Kidney (tissue), 22 donors: ENCODE measurements at places on chromosomes 3 and 15.

- H3K27ac ChIP-seq: no peak overlapping the region
- peaks cover 8% of the 10 kb centered on the region for H3K4me1 ChIP-seq
- no peak overlapping the region for H3K4me3 ChIP-seq
- DNase-seq: no peak
These were observed 139.5 kb downstream of the TJP1 start for GRCh38 chr15:29682781-29683180.

DNA sequence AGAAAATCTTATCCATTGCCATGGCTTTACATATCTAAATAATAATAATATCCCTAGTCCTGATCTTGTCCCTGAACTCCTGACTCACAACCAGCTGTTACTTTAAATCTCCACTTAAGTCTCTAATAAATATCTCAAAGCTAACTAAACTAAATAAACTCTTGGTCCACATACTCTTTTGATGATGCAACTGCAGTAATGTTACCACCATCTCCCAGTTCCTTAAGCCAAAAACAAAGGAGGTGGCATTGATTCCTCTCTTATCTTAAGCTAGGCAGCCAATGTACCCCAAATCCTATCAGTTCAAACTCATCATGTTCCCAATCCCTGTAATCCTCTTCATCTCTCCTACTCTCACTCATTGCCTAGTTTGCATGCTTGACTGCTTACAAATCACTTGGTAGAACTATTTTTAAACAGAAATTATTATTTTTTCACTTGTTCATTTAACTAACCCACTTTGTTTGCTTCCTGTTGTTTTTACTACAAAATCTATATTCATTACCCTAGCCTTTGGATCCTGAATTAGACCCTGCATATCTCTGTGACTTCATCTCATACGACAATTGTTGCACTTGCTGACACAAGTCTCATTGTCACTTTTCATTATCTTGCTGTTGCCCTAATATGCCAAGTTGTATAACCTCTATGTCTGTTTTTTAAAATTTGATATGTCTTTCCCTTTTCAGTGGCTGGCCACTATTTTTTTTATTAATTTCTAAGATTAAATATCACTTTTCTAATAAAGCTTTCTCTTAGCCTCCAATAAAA is 462.2 kb downstream of the ZPLD1 start:
- H3K4me3 ChIP-seq: no peak overlapping the region
- no peaks in the 10 kb centered on the region for H3K27me3 ChIP-seq
- H3K36me3 ChIP-seq: no peaks in the 10 kb centered on the region
- H3K27ac ChIP-seq: no peak overlapping the region
- DNase-seq: no peak
- no peaks in the 10 kb centered on the region for H3K4me1 ChIP-seq

- no peak overlapping the region for H3K4me3 ChIP-seq
- no peaks in the 10 kb centered on the region for H3K36me3 ChIP-seq
- no peak for DNase-seq
- no peaks in the 10 kb centered on the region for H3K4me1 ChIP-seq
These were observed 25.0 kb upstream of the ACAP2 start for GRCh38 chr3:195467641-195468390.

DNA sequence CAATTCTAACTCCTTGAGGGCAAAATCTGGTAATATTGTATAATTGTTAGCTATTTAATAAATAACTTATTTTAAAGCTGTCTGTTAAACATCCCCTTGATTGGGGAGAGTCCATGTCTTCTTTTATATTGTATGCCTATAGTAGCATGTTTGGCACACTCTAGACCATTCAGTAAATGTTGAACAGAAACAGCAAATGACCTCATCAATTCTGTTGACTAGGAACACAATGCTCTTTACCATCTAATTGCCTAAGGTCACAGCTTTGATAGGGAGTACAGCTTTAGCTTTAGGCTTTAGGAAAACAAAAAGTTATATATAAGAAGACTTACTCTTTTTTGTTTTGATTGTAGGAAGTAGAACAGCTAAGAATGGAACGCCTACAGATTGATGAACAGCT is 27.0 kb downstream of the DNAJC19 start:
- DNase-seq: no peak
- peaks cover 4% of the 10 kb centered on the region for H3K36me3 ChIP-seq
- no peak overlapping the region for H3K27ac ChIP-seq
- no peak overlapping the region for H3K4me3 ChIP-seq
- H3K27me3 ChIP-seq: no peaks in the 10 kb centered on the region

DNA sequence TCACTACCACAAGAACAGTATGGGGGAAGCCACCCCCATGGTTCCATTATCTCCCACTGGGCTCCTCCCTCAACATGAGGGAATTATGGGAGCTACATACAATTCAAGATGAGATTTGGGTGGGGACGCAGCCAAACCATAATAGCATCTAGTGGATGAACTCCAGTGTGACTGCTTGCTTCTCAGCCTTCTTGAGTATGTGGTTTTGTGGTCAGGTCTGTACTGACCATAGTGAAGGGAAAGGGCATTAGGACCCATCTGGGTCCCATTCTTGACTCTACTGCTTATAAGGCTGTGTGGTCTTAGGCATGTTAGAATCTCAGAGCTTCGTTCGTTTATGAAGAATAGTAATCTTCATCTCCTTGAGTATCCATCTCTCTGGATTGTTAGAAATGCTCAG is 81.4 kb downstream of the CGNL1 start:
- H3K4me1 ChIP-seq: no peaks in the 10 kb centered on the region
- peaks cover 61% of the 10 kb centered on the region for H3K36me3 ChIP-seq
- H3K27me3 ChIP-seq: no peaks in the 10 kb centered on the region
- H3K27ac ChIP-seq: no peak overlapping the region

DNA sequence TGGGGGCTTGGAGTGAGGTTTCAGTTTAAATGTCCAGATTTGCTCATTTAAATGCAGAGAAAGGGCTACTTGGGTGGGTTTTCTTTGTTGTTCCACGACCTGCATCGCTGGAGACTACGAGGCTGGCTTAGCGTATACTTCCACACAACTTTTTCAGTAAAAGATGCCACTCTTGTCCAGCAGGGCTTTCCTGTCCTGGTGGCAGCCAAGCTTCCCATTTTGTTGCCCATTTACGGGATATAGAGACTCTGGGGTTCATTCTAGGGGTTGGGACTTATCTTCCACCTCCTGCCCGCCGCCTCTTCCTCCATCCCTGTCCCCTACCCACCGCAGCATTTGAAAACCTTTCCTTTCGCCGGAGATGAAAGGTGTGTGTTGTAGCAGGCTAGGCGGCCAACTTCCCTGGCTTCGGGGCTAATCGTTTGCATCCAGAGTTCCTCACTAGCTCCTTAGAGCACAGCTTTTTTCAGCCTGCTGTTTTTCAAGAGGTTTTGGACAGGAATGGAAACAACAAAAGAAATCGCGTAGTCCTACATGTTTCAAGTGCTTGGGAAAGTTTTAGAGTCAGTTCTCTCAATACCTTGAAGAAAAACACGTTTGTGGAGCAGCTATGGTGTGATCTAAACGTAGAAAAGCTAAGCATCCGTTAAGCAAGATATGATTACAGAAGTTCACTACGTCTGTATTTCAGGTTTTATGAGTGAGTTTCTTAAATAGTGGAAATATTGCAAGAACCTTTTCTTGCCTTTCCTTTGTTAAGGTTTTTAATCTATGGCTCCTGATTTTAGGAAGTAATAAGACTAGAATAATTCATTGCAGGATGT is 843 bp downstream of the CHRNA5 start:
- H3K4me1 ChIP-seq: peaks cover 7% of the 10 kb centered on the region
- DNase-seq: peak; percentile 52
- H3K27me3 ChIP-seq: no peaks in the 10 kb centered on the region
- H3K4me3 ChIP-seq: peak overlapping the region; percentile 85

GRCh38 chr3:193530231-193531165 is 24.2 kb downstream of the ATP13A4 start:
- H3K27ac ChIP-seq: no peak overlapping the region
- H3K27me3 ChIP-seq: no peaks in the 10 kb centered on the region
- H3K4me1 ChIP-seq: no peaks in the 10 kb centered on the region
- no peaks in the 10 kb centered on the region for H3K36me3 ChIP-seq
- no peak overlapping the region for H3K4me3 ChIP-seq

- H3K4me1 ChIP-seq: no peaks in the 10 kb centered on the region
- H3K4me3 ChIP-seq: peak overlapping the region; percentile 73
- no peaks in the 10 kb centered on the region for H3K27me3 ChIP-seq
- no peak overlapping the region for H3K27ac ChIP-seq
- H3K36me3 ChIP-seq: no peaks in the 10 kb centered on the region
These were observed 162.8 kb downstream of the CD47 start for GRCh38 chr3:107928084-107928445.

- no peak overlapping the region for H3K4me3 ChIP-seq
- no peaks in the 10 kb centered on the region for H3K36me3 ChIP-seq
- peaks cover 26% of the 10 kb centered on the region for H3K4me1 ChIP-seq
- DNase-seq: peak; percentile 97
These were observed 9.2 kb upstream of the SEMA4B start for GRCh38 chr15:90191794-90192509.

DNA sequence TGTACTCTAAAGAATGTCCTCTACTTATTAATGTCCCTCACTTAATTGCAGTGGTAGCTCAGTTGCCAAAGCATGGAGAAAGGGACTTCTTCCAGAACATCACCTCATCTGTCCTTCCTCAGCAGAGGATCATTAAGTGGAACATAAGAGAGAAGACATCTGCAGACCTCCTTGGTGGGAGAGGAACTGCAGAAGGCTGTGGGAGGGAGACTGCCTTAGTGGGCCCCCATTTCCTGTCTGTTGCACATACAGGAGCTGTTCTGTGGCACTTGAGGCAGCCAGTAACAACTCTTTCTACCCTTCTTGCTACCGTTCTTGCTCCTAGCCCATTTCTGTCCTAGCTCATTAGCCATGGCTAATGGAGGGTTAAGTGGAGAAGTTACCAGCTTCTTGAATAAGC is 33.6 kb downstream of the HPS3 start:
- peaks cover 2% of the 10 kb centered on the region for H3K36me3 ChIP-seq
- no peak overlapping the region for H3K27ac ChIP-seq
- H3K4me1 ChIP-seq: no peaks in the 10 kb centered on the region
- no peak overlapping the region for H3K4me3 ChIP-seq
- H3K27me3 ChIP-seq: no peaks in the 10 kb centered on the region

GRCh38 chr3:125594125-125594524 is 1.2 kb downstream of the OSBPL11 start:
- H3K4me1 ChIP-seq: no peaks in the 10 kb centered on the region
- H3K27ac ChIP-seq: no peak overlapping the region
- H3K27me3 ChIP-seq: no peaks in the 10 kb centered on the region
- DNase-seq: no peak
- H3K36me3 ChIP-seq: no peaks in the 10 kb centered on the region

DNA sequence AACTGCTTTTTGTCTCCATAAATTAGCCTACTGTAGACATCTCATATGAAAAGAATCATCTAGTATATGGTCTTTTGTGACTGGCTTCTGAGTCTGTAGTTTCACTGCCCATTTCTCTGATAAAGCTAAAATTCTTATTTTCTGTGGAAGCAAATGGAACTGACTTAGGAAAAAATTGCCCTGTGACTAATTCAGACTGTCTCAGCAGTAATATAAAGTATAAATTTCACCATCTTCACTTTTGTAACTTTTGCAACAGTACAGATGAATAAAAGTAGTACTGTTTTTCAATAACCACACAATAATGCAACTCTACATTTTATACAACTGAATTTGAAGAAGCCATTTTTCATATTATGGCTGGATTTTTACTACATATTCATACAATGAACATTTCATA is 104.1 kb downstream of the TBC1D5 start:
- H3K27ac ChIP-seq: no peak overlapping the region
- H3K36me3 ChIP-seq: no peaks in the 10 kb centered on the region
- H3K4me3 ChIP-seq: no peak overlapping the region
- DNase-seq: no peak
- H3K4me1 ChIP-seq: no peaks in the 10 kb centered on the region

- no peak overlapping the region for H3K4me3 ChIP-seq
- no peaks in the 10 kb centered on the region for H3K4me1 ChIP-seq
These were observed 43.1 kb downstream of the THRB start for GRCh38 chr3:24451461-24452099.

DNA sequence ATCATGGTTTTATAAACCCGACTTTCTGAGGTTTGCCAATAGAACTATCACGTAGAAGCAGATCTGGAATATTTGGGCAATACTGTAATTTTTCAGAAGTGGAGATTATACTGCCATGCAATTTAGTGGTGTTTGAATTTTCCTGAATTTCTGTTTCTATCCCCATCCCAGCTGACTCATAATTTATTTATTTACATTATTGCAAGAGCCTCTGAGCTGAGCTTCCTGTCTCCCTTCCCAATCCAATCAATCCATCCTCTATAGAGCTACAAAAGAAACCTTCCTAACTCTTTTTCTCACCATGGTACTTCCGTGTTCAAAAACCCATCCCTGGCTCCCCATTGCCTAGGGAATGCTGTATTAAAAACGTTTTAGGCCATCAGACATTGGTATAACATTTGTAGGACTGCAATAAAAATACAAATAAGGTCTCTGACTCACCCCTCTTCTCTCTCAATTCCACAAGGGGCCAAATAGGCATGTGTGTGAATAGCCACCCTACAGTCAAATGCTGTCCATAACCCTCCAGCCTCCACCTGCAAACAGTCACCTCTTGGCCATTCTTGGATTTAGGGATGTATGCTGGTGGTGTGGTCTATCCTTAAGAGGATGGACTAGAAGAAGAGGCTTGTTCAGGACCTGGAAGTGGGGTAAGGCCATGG is 190.7 kb downstream of the CD47 start:
- no peak overlapping the region for H3K27ac ChIP-seq
- no peak for DNase-seq
- H3K4me1 ChIP-seq: no peaks in the 10 kb centered on the region
- H3K4me3 ChIP-seq: no peak overlapping the region

GRCh38 chr3:186949281-186949982 is 19.1 kb downstream of the ST6GAL1 start:
- H3K4me3 ChIP-seq: no peak overlapping the region
- no peak for DNase-seq
- no peaks in the 10 kb centered on the region for H3K27me3 ChIP-seq
- H3K4me1 ChIP-seq: no peaks in the 10 kb centered on the region
- H3K36me3 ChIP-seq: no peaks in the 10 kb centered on the region
- H3K27ac ChIP-seq: no peak overlapping the region

- peak; percentile 58 for DNase-seq
- H3K4me3 ChIP-seq: no peak overlapping the region
- H3K27me3 ChIP-seq: no peaks in the 10 kb centered on the region
- no peaks in the 10 kb centered on the region for H3K4me1 ChIP-seq
These were observed 18.8 kb upstream of the SKOR1 start for GRCh38 chr15:67806536-67806935.
